Activated T-helper 1 cell treated with anti-CD3 and anti-CD28 coated beads, Interleukin-2, amount 50 U/mL, for 16 hours (primary cell): ENCODE measurements at places on chromosomes 2 and 18.

GRCh38 chr2:189641590-189641989, 19.7 kb upstream of the ASNSD1 start:
- no peak for DNase-seq

DNA sequence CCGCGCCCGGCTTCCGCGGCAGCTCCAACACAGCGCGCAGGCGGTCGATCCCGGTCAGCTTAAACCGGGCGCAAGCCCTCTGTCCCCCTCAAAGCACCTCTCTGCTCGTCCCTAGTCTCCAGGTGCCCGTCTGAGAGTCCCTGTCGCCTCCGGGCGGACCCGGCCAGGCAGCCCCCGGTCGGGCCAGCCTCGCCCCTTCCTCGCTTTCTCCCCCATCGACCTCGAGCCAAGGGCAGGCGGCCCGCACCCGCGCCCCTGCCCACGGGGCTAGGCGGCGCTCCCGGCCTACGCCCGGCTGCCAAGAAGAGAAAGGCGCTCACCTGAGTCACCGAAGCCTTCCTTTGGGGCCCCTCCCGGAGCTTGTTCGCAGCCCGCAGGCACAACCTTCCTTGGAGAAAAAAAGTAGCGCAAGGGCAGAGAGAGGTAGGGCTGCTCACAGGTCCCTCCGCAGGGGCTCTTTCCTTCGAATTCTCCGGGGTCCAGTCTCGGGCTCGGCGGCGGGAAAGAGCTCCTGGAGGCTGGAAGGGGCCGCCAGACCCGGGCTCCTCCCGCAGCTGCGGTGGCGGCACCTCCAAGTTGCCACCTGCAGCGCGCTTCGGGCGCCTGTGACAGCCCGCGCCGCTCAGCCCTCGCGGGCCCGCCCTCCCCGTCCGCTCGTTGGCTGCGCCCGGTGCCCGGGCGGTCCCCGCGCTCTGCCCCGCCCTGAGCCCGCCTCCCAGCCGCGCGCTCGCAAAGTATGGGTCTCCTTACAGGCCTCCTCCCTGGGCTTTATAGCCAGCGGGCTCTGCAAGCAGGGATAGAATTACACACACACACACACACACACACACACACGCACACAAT, 86.5 kb upstream of the EPB41L3 start:
- no peak for DNase-seq

DNA sequence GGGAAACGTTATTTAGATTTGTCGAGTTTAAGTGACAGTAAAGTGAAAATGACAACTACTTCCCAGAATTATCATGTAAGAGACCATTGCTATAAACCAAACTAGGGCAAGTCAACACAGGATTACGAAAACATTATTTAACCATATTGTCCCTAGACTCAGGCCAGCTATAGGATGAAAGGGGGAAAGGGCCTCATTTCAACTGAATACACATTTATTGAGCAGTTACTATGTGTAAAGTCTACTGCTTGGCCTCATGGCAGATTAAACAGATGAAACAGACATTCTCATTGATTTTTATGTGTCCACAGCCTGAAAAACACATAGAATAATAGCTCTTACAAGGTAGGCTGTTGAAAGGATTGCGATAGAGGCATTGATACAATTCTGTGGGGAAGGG, 32.7 kb downstream of the ARHGEF33 start:
- no peak for DNase-seq

DNA sequence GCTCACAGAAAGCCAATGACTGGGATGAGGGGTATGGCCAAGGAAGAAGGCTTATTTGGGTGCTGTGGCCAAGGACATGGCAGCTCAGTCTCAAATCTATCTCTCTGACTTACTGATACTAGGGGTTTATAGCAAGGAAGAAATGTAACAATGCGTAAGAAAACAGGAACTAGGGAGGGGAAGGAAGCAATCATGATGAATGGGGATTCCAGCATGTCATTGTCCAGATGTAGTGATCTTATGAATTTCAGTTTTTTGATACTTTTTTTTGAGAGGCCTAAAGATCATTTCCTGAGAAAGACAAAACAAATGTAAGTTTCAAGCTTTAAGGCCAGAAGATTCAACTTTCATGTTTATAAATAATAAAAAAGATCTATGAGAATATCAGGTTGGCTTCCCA, 298.6 kb upstream of the FAM98A start:
- DNase-seq: no peak

DNA sequence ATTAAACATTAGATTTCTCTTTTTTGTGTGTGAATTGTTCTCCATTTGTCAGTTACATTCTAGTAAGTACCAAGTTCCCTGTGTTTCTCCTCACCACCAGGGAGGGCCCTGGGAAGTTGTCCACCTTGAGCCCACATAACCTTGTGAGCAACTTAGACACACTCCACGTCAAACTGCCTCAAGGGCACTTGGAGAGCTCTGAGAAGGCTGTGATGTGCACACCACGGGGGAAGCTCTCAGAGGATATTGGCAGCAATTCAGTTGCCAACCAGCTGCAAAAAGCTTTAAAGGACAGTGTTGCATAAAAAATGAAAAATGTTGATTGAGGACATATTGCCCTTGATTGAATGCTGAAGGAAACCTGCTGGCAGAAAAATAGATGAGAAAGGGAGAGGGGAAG, 743.6 kb downstream of the RNF144A start:
- no peak for DNase-seq

GRCh38 chr2:174503161-174503809, 16.5 kb upstream of the GPR155 start:
- DNase-seq: no peak

DNA sequence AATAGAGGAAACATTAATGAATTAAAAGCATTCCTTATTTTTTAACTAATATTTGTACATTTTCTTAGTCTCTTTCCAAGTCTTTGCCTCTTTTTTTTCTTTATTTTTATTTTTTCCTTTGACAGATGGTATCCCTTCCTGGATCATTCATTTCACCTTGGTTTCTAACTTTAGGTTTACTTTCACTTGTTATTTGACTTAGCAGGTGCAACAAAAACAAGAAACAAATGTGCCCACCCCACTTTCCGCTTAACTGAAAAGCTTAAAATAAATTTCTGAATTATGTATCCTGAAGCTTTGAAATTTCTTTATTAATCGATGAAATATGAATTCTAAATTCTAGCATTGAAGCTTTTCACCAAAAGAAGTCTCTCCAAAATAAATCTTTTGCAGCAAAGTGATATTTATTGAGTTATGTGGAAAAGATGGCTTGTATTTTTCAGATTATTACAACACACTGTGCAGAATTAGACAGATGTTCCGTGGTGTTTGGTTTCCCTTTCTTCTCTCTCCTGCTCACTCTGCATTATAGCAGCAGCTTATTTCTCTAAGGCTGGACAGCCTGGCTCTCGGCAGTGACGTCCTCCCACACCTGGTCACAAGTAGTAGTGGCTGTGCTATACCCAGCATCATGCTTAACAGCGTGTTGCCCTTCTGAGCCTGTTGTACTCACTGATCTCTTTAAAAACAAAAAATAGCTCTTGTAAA, 99.1 kb upstream of the ZNF397 start:
- DNase-seq: no peak

DNA sequence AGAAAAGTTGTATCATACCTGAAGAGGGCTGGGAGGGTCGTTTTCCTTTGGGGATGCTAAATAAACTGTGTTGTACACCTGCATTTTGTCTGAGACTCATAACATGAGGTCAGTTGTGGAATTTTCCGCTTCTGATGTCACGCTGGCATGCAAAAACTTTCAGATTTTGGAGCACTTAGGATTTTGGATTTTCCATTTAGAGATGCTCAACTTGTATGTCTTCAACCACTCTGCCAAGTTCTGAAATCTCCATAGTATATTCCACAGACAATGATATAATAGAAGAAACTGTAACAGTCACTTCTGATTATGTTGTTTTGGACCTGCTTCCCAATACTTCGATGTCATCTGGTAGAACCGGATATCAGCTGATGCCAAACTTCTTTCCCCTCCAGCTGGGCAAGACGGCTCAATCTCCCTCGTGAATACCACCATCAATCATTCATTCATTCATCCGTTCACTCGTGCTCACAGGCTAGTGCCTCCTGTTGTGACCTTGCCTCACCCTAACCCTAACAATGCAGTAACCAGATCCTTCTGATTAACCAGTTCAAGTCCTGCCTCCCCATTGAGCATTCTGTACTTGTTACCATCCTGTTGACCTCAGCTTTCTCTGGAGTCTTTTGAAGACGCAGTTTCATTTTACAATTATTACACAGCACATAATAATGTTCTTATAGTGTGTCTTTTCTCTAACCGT, 5.3 kb upstream of the PLEKHH2 start:
- DNase-seq: no peak

DNA sequence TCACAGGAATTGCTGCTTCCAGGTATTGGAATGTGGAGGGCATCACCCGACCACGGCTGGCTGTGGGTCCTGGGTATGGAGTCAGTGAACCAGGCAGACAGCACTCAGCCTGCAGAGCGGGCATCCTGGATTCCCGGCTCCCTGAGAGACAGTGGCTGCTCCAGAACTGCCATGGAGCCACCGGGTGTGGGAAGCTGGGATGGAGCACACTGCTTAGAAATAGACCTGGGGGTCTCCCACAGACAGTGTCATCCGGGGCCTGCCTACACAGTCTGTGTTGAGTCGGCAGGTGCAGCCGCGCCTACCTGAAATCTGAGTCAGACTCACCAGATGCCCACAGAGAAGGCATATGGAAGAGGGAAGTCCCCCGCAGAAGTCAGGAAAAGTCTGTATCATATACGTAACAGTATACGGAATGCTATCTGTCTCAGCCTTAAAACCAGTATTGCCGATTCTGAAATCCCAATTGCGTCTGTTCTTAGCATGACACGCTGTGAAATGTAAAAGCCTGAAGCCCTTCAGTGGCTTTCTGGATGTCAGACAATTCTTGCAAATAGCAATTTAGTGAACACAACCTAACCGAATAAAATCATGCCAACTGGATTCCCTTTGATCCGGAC, 509.7 kb upstream of the MYT1L start:
- DNase-seq: no peak

DNA sequence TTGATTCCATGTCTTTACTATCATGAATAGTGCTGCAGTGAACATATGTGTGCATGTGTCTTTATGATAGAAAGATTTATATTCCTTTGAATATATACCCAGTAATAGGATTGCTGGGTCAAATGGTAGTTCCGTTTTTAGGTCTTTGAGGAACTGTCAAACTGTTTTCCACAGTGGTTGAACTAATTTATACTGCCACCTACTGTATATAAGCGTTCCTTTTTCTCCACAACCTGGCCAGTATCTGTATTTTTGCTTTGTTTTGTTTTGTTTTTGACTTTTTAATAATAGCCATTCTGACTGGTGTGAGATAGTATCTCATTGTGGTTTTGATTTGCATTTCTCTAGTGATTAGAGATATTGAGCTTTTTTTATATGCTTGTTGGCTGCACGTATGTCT, 641.6 kb downstream of the SUCLG1 start:
- no peak for DNase-seq

GRCh38 chr2:237465515-237466148, 21.4 kb upstream of the MLPH start:
- DNase-seq: no peak

DNA sequence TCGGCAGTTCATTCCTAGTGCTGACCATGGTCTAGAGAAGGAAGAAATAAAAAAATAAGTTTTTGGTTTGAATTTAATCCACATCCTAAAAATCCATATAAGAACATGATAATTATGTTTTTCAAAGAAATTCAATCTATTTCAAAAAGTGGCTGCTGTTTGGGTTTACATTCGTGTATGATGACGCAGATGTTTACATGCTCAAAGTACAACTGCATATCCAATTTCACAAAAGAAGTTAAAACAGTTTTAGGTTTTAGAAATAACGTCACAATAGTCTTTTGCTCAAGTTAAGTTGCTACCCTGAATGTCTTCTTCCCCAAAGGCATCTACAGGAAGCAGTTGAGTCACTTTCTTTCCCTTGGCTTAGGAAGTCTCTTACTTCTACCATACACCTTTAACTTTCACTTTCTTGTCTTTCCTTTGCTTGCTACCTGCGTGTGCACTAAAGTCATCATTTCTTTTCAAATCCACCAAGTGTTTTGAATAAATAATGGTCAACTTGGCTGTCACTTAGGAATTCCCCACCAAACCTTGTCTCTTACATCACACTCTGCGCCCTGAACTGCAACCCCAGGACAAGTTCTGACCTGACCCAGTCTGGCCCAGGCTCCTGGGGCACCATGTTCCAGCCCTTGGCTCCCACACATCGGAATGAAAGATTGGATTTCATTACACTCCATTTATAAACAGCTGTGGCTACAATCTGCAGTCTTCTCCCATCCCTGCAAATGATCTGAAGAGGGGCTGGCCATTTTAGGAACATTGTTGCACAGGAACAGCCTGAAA, 28.4 kb downstream of the FAM237A start:
- no peak for DNase-seq

- no peak for DNase-seq
Measured at GRCh38 chr2:36367486-36367885, 11.9 kb downstream of the CRIM1 start.

DNA sequence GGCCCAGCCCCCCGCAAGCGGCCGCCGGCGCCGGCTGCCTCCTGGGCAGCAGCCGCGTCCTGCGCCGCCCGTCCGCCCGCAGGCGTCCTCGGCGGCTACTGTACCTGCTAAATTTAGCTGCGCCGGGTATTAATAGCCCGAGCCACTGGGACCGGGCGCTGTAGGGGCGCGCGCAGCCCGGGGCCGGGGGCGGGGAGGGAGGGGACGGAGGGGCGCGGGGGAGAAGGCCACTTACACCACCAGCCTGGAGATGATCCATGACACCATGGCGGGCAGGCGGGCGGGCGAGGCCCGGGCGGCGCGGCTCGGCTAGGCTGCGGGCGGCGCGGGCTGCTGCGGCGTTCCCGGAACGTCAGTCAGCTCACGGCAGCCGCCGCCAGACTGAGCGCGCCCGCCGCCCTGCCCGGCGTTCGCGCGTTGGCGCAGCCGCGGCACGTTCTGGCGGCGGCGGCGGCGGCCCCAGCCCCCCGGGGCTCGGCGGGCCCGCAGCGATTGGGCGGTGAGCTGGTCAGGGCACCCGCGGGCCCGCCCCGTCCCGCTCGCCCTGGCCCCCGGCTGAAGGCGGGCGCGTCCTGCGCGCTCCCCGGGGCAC, at the start of gene REEP1:
REEP1 (minus strand) TSS at position 383 of the 592 bp plus-strand sequence; CDS start at position 267, 116 bp downstream.
- DNase-seq: no peak

- no peak for DNase-seq
Measured at GRCh38 chr18:34509879-34510586, 200.1 kb upstream of the DTNA start.

DNA sequence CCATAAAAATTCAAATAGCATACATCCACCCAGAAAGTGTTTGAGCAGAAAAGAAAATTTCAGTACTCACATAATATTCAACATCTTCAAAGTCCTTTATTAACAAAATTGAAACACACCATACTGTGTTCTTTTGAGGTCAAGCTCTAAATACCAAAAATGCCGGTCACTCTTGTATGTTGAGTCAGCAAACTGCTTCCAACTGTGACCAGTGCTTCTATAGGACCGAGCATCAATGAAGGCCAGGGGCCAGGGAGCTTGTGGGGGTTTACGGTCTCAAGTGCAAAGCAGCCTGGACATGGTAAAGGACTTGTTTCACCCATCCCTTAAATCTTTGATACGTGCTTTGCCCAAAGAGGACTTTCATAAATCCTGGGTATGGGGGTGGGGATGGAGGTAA, 112.7 kb upstream of the REV1 start:
- DNase-seq: no peak

GRCh38 chr18:12345491-12346239, 31.4 kb downstream of the AFG3L2 start:
- no peak for DNase-seq
